ENCODE measurements at places on chromosomes 4 and X.

- peak; percentile 65 for DNase-seq
Observed at GRCh38 chrX:108090491-108091263, 665 bp downstream of the PSMD10 start.

DNA sequence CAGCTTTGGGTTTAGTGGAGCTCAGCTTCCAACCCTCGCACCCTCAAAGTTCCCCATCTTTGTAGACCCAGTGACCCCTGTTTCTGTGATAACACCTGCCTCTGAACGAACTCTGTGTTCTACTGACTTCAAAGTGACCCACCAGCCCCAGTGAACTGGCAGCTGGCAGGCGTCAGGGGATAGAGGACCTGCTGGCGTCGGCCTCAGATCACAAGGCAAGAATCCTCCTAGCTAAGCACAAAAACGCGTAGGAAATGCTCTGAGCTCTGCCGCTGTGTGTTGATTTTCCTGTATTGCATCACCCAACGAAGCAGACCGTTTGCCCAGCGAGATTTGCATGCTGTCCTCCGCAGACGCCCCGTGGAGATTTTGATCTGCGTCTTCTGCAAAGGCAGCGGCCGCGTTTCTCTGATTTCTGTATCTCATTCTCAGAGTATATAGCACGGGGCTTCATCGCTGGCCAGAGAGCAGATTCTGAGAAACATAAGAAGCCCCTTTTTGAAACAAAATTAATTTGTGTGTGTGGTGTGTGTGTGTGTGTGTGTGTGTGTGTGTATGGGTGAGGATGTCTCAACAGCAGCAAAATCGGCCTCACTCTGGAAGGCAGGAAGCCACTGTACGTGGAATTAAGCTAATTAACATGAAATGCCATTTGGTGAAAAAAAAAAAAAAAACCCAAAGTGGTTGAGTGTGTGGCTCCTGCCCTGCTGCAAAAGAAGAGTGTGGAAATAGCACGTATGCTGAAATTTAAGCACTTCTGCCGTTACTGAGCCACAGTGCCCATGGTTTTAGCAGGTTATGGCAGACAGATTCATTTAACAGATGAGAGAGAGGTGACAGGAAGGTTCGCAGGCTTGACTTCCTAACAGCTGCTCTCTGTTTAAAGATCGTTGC is 29.2 kb upstream of the ASMTL start:
- no peak for DNase-seq

- DNase-seq, result no peak
Observed at GRCh38 chr4:52877036-52877435, 14.9 kb downstream of the RASL11B start.

DNA sequence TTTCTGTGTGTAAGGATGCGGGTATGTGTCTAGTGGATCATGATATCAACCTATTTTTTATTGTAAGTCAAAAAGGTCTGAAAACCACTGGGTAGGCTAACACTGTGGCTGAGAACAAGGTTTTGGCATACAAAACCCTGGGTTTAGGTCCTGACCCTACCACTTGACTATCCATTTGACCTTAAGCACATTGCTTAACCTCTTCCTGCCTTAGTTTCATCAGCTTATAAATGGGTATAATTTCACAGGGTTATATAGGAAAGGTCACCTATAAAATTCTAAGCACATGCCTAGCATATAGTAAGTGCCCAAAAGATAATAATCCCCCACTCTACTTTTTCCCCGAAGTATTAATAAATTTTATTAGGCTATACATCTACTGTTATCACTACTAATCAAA is 263.0 kb downstream of the UNC5C start:
- no peak for DNase-seq

- DNase-seq, result no peak
Observed at GRCh38 chrX:107709266-107709806, 66.3 kb downstream of the TSC22D3 start.

DNA sequence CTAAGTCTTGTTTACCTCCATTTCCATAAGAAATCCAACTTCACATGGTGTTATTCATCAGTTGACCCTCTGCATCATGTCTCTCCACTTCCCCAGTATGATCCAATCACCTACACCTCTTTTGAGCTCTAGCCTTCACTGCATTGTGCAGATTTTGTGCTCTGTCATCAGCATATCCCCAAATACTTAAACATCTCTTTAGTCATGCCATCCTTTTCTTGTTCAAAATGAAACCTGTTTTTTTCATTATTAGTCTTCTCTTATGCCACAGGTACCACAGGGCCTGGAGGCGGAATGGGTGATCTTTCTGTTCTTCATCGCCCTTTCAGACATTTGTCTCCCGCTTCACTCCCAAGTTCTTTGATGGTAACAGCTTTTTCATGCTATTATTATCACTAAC is 382.7 kb upstream of the GALNTL6 start:
- DNase-seq, result no peak

GRCh38 chr4:127732623-127733328 is 2.6 kb downstream of the SLC25A31 start:
- no peak for DNase-seq

- no peak for DNase-seq
Observed at GRCh38 chr4:151599863-151600262, 160.9 kb downstream of the GATB start.

DNA sequence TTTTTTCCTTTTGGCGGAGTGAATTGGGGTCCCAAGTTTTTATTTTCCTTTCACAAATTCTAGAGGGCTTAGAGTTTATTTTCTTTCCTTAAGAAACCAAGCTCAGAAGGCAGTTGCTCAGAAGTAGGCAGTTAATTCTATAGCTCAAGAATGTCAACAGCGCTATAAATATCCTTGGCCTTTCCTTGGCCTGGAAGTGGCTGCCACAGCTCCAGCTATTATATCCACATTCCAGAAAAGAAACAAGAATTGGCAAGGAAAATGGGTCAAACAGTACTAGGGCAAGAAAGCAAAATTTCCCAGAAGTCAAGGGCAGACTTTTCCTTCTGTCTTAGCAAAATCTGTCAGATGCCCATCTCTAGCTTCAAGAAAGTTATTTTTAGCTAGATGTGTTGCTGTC is 31.0 kb downstream of the SLC10A6 start:
- no peak for DNase-seq

- peak; percentile 66 for DNase-seq
Observed at GRCh38 chr4:15653864-15654592, 1.1 kb downstream of the FBXL5 start.

- no peak for DNase-seq
Observed at GRCh38 chr4:14386196-14386595, 616.1 kb upstream of the CPEB2 start.

GRCh38 chr4:108168671-108169523 is at the start of gene LEF1:
Gene LEF1 (minus strand): TSS chr4:108168932. CDS start chr4:108167767, 1,165 bp downstream.
- DNase-seq, result no peak

GRCh38 chr4:124947622-124948265 is 235.2 kb upstream of the ANKRD50 start:
- DNase-seq, result no peak

- no peak for DNase-seq
Observed at GRCh38 chrX:118345045-118345463, 852 bp upstream of the WDR44 start.

DNA sequence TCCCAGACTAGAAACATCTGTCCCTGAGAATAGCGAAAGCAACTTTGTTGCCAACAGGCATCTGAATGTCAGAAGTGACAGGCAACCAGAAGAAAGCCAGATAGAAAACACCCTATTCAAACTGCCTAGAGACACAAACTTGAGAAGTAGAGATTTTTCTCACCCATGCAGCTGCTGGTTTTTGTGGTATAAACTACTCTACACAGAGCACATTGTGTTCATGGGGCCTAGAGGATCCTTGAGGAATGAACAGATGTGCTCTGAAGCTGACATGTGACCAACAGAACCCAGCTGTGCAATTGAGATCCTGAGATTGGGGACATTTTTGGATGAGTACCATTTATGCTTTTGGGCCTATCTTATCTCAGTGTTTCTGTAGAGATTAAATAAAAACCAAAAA is 63.6 kb upstream of the NRK start:
- DNase-seq, result no peak

DNA sequence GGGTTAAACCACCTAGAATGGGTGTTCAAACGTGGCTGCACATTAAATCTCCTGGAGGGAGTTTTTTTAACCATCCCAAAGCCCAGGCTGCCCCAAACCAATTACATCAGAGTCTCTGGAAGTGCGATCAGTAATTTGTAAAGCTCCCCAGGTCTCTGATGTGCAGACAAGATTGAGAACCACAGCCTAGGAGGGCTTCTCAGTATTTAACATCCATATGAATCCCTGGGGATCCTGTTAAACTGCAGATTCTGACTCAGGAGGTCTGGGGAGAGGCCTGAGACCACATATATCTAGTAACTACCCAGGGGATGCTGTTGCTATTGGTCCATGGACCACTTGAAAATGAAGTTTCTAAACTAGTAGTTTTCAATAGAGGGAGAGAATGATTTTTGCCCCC is 42.6 kb downstream of the SMPX start:
- no peak for DNase-seq

GRCh38 chr4:11866391-11866790 is 437.7 kb upstream of the HS3ST1 start:
- no peak for DNase-seq

DNA sequence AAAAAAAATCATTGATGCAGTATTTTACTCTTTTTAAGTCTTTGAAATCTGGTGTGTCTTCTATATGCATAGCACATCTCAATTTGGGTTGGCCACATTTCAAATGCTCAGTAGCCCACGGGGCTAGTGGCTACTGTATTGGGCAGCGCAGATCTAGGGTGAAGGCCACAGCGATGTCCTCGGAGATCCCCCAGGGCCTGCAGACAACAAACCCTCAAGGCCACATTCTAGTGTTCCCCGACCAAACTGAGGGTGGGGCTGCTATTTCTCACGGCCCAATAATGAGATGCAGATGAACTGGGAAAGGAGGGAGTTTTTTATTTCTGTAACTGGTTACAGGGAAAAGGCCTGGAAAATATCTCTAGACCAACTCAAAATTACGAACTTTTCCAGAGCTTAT is 23.6 kb downstream of the NYX start:
- DNase-seq, result no peak

DNA sequence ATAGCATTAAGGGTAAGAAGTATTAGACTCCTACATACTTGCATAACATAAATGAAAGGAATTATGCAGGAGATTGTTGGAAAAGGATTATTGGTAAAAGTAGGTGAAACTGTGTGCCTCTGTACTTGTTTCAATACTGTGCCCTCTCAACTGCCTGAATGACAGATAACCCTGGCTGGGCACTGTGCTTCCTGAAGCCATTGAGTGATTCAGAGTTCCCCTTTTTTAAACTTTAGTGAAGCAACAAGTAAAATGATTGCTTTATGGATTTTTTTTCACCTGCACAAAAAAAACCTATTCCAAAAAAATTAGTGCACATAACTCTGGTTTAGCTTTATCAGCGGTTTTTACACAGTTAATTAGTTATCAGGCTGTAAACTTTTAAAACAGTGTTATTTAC is 204.8 kb downstream of the TRAM1L1 start:
- no peak for DNase-seq

GRCh38 chrX:39519030-39519488 is 578.7 kb downstream of the BCOR start:
- DNase-seq, result no peak

DNA sequence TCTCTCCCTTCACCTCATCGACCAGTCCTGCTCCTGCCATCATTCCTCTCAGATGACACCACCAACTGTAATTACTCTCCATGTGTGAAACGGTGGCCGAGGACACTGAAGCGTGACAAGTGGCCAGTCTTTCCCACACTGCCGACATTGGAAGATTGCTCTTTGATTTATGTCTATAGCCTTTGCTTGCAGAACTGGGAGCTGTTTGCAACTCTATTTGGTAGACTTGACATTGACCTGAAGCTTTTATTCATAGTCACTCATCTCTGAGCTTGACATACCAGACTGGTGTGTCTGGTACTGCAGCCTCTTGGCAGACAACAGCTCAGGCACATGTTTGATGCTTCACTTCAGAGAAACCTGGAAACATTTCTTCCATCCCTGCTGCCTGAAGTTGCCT is 121.8 kb upstream of the GALNT7 start:
- no peak for DNase-seq

- DNase-seq, result no peak
Observed at GRCh38 chr4:12028258-12028657, 599.6 kb upstream of the HS3ST1 start.

DNA sequence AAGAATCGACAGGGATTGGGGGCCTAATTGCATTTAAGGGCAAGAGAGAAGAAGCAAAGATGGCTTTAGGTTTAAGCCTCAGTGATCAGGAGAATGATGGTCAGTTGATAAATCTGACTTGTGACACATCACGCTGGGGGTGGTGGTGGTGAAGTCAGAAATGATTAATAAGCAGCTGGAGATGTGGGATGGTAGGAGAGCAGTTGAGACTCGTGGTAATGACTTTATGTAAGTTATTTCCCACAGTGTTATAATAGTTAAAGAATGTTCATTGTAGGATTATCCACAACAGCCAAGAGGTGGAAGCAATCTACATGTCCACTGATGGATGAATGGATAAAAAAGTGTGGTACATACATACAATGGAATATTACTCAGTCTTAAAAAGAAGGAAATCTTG is 178.9 kb upstream of the GPC4 start:
- no peak for DNase-seq

- no peak for DNase-seq
Observed at GRCh38 chrX:103442536-103442901, 66.2 kb downstream of the BEX3 start.

- DNase-seq, result no peak
Observed at GRCh38 chr4:36610628-36611027, 329.2 kb downstream of the DTHD1 start.

GRCh38 chr4:15885422-15885821 is 53.1 kb downstream of the FGFBP1 start:
- DNase-seq, result no peak

GRCh38 chr4:83108101-83108861 is 6.2 kb downstream of the PLAC8 start:
- DNase-seq, result no peak

GRCh38 chr4:77193046-77193445 is 36.0 kb downstream of the CCNG2 start:
- no peak for DNase-seq

GRCh38 chr4:119005928-119006460 is 117.3 kb downstream of the SYNPO2 start:
- DNase-seq, result no peak

DNA sequence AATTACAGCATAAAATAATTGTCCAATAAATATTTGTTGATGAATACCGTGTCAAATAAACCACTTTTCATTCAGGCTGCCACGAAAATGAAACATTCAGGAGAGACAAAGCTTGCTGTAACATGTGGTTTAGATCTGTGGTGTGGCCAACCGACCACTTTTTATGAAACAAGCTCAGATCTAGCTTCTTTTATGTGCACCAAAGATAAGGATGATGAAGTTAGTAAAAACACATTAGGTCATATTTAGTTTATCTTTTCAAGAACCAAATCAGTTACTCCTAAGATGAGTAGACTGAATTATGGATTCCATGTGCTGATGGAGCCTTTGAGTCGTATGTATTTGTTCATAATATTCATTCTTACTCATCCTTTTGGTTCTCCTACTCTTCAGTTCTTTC is 35.8 kb downstream of the STOX2 start:
- DNase-seq, result no peak
